ENCODE measurements at places on chromosomes 16 and 17.

DNA sequence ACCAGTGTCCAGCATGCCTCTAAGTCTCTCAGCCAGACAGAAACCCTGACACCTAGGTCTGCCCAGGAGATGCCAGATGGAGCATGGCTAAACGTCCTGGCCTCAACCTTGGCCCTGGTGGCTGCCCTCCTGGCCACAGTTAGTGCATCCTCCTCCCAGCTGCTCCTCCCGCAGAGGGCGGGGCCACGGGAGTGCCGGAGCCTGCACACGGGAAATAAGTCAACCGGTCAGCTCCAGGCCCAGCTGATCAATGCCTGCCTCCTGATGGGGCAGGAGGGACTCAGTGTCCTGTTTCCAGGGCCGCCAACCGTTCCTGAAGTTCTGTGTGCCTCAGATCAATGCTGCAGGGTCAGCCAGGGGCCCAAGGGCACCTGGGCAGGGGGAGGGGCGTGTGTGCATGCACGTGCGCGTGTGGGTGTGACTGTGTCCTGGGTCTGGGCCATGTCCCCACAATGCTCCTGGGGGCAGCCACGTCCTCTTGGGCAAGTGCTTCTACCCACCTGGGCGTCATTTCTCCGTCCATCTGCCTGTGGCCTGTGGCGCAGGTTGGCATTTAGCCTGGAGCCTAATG is 4.6 kb upstream of the KCNJ12 start:
- DNase-seq, result no peak

GRCh38 chr16:12611006-12611477 is 192.6 kb downstream of the CPPED1 start:
- no peak for DNase-seq

DNA sequence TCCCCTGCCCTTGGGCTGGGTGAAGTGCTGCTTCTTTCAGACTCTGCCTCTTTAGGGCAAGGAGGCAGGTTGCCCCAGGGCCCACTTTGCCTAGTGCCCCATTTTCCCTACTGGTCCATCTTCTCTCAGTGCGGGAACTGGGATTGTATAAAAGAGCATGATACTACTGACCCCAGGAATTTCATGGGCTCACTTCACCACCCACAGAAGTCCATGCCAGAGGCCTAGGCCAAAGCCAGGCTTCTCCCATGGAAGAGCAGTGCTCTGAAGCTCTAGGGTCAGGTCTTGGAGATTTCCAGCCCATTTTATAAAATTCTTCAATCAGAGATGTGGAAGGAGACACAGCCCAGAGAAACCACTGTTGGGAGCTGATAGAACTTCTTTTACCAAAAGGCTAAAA is 5.7 kb downstream of the CACNG1 start:
- DNase-seq, result no peak

- DNase-seq, result peak; percentile 32
Measured at GRCh38 chr16:88561485-88562359, 8.5 kb upstream of the ZC3H18 start.

- no peak for DNase-seq
Measured at GRCh38 chr17:55347341-55347740, 74.3 kb downstream of the MMD start.

DNA sequence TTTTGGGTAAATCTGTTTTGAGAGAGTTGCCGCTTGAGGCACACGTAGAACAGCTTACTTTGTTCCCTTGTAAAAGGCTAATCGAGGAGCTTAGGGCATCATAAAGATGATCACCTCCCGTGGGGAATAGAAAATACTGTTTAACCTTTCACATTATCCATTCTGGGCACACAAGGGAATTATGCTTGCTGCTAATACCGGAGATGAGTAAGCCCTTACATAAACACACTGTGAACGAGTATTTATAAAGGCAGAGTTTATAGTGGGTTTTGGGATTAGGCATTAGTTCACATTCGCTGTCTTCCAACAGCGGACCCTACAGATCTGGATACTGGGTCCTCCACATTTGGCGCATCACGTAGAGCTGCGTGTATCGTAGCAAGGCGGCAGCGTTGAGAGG is 51.2 kb upstream of the CNTNAP4 start:
- no peak for DNase-seq

- DNase-seq, result no peak
Measured at GRCh38 chr17:10624969-10625368, 32.1 kb downstream of the MYH3 start.

- no peak for DNase-seq
Measured at GRCh38 chr17:75825149-75825552, 19.1 kb downstream of the UNC13D start.

DNA sequence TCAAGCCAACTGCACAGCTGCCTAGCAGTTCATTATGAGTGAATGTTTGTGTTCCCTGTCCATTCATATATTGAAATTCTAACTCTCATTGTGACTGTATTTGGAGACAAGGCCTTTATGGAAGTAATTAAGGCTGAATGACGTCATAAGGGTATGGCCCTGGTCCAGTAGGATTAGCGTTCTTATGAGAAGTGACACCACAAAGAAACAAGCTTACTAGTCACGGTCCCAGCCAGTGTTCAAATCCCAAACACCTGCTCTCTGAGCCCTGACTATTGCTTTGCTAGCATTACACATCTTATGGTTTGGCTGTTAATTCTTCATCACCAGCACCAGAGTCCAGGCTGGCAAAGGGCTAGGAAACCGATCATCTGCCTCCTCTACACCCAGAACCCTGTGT is 2.2 kb downstream of the ZNF668 start:
- DNase-seq, result no peak
